ENCODE measurements at places on chromosomes 6 and 20.
A peak's percentile ranks its signal among the peaks of the same experiment; 100 is the strongest.

DNA sequence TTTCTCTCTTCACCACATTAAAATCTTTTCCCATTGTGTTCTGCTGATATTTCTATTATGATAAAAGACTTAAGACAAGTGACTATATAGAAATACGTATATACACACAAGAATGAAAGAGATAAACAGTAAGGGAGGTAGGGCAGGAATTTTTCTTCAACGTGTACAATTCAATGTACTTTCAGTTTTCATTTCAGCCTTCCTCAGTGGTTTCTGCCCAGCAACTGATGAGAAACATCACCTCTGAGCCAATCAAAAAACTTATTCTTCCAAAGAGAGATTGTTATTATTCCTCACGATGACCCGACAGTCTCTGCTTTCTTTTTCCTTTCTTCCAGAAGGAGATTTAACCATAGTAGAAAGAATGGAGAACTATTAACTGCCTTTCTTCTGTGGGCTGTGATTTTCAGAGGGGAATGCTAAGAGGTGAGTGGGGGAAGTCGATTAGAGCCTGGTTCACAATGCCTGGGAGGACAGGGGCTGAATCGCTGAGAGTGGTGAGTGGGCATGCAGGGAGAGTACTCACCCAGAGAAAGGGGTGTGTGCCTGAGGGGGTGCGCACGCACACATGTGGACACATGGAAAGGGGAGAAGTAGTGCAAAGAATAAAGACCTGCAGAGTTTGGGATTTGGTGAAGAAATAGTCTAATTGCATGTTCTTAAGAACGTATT, at the start of gene BTN3A1:
TSS of gene BTN3A1 (plus strand) at position 289 of the 672 bp plus-strand sequence. CDS start 3,289 bp downstream, outside the sequence.
- peak; percentile 33 for DNase-seq

DNA sequence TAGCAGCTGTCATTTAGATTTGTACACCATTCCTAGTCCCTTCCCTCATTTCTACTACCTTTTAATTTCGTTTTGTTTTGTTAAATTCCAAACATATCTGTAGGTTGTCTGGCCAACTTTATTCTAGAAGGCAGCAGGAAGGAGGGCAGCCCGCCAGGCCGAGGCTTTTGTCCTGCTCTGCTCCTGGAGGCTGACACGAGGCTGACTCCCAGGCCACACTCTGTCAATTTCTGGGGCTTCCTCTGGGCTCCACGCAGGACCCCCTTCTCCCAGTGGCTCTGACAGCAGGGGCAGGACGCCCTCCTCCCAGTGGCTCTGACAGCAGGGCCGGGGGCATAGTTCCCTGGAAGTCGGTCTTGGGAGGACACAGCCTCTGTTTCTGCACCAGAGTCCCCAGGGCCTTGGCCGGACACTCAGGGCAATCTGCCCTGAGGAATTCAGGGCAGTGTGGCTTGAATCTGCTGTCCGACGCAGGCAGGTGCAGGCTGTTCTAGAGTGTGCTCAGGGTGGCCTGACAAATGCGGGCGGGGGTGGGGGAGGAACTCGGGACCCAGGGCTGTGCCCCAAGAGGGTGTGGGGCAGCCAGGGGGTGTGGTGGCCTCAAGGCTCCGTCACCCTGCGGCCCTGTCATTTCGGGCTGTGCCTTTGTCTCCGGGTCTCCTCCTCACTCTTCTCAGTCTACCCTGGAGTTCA, 11.8 kb downstream of the SMOC2 start:
- no peak for DNase-seq

- DNase-seq, result no peak
Observed at GRCh38 chr6:10487668-10488327, 33.4 kb upstream of the GCNT2 start.

DNA sequence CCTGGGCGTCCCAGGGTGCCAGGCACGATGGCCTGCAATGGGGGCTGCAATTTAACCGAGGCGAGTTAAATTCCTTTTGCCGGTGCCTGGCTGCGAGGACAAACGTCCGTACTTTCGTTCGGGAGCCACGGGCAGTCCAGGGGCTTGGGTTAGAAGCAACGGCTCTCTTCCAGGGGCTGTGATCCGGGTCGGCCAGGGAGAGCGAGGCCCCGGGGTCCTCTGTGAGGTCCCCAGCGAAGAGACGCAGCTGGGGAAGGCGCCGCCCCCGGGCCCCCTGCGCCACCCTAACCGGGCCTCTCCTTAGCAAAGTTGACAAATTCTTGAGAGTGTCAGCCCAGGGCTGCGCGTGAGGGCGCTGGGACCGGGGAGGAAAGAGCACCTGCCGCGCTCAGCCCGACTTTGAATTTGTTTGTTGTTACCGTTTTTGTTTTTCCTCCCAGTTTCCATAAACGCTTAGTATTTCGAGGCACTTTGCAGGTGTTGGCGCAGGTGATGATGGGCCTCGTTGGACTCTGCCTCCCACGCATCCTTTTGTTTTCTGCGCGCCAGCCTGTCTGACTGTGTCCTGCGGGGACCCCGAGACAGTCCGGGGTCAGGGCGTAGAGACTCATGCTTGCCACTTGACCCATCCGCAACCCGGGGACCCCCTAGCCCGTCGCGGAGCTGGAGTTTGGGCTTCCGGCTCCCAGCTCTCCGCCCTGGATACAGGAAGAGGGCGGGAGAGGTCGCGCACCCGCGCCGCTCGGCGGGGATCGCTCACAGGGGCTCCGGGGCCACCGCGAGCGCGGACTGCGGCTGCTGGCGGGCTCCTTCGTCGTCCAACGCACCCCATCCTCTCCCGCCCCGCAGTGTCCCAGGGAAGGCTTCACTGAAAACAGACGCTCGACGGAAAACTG, 5.8 kb downstream of the OLIG3 start:
- DNase-seq, result no peak

DNA sequence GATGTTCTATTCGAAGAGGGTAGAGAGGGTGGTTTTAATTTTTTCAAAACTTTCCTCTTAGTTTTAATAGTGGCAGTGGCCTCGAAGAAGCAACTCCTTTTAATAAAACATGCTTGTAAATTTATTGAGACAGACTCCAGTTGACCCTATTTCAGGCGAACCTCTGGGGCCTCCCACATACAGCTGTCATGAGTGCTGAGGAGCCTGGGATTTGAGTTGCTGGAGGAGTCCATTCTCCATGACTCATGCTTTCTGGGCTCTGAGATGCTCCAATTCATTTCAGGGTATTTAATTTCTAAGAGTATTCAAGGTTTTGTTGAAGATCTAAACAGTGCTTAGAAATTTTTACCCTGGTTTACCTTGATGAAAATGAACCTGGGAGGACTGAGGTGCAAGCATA, 580.4 kb downstream of the CBLN4 start:
- DNase-seq, result no peak

DNA sequence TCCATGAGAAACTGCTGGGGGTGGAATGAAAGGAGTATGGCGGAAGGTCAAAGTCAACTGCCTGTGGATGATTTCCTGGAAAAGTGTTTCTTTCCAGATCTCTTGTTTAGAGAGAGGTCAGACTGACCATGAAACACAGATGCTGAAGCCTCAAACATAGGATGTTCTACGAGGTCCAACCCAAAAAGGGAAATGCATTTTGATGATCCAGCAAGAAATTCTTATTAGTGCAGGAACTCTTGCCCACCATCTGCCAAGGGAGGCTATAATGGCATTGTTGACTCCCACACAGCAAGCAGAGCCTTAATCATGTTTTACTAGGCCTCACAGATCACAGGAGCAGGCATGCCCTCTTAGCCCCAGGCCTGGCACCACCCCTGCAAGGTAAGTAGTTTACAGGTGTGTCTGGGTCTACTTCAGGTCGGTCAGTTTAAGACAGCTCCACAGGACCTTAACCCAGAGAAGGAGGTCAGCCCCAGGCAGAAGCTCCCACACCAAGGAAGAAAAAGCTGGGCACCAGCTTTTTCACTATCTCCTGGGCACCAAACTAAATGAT, 67.6 kb upstream of the CNKSR3 start:
- DNase-seq, result no peak

DNA sequence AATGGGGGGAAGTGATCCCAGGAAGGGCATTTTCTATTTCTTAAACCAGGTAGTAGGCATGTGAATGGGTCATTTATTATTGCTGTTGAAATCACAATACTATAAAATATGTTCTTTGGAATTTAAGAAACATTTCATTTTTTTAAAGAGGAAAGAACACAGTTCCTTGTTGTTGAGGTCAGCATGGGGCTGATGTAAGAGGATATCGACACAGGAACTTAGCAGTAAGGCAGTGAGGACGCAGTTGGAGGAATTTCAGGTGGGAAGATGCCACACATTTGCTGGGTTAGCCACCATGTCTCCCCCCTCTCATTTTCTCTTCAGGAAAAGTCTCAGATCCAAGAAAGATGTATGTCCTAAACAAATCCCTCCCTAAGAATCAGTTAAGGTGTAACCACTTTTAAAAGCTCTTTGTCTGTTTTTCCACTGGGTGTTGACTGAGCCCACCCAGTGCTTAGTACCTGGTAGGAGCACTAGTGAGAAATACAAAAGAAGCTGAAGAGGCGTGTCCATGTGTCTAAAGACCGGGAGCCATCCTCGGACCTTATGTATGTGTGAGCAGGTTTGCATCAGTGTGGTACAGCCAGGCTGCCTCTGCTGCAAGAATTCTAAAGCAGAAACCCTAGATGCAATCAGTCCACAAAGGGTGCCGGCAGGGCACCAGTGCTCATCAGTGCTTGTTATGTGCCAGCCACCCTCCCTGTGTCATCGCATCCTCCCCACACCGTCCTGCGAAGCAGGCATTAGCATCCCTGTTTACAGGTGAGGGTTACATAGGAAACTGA, 98.9 kb downstream of the TCP11 start:
- DNase-seq, result no peak

DNA sequence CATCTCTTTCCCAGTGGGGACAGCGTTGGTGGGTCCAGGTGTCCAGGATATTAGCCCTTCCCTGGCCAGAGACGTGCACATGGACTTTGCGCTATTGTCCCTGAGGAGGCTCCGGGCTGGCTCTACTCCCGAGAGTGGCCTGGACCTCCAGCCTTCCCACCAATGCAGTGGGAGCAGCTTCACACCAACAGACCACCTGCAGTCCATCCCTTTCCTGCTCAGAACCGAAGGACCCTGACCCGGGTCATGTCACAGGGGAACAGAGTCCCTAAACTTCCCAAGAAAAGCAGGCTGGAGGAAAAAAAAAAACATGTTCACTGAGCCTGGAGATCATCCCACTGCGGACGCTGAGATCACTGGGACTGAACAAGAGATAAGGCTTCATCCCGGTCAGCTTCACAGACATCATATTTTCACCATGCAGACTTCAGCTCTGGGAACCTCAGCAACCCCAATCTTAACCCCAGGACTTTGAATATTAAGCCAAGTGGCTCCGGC, 18.3 kb downstream of the ZMYND8 start:
- no peak for DNase-seq

- DNase-seq, result no peak
Observed at GRCh38 chr6:151498327-151498726, 4.5 kb downstream of the CCDC170 start.

DNA sequence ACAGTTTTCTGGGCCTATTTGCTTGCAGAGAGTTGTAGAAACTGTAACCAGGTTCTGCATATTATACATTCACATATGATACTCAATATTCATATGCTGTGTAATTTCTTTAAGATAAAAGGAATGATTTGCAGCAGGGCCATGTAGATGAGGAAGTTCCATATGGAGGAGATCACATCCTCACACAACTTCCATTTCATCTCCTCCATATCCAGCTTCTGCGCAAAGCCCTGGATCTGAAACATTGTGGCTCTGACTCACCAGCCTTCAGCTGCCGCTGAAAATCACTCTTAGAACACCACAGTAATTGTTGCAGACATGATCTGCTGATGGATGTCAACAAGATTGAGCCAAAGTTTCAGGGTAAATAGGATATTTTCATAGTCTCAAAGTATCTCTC, 57.7 kb downstream of the PXDC1 start:
- no peak for DNase-seq

DNA sequence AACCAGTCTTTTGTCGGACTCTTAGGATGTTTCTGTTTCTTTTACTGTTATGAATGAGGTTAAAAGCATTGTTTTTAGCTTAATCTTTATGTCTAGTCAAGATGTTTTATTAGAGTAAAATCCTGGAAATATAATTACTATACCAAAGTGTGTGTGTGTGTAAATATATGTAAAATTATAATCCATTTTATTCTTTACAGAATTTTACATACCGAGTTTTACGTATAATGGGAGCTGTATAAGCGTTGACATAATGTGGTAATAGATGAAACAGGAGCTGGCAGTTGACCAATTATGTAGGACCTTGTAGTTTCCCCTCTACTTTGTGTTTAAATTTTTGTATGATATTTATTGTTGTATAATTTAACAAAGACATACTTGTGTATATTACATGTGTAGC, 16.7 kb downstream of the MAP3K4 start:
- DNase-seq, result no peak

DNA sequence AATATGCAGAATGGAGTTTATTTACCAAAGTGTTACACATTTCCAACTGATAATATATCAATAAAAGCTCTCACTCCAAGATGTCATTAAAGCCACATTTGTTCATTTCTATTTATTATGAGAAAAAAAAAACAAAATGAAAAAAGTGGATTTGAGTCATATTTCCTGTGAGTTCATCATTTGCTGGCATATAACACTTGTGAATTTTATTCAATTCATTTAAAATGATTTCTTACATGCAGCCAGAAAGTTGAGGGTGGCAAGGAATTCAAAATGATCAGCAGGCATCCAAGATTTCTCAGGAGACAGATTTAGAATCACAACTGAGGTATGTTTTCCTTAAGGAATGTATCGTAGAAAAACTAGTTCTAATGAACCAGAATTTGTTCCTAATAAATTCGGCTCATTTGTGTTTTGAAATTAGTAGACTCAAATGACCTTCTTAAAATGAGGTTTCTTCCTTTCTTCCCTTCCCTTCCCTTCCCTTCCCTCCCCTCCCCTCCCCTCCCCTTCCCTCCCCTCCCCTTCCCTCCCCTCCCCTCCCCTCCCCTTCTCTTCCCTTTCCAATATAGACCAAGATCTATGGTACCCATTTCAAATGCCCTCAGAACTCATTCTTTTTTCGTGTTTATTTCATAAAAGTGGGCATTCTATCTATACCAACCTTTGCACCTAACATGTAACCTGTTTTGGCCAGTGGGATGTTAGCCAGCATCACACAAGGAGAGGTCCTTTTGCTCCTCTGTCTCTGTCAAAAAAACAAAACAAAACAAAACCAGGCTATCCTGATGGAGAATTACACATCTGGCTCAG, 357.9 kb upstream of the TSHZ2 start:
- no peak for DNase-seq

GRCh38 chr6:41858703-41859102, 36.5 kb downstream of the USP49 start:
- no peak for DNase-seq

DNA sequence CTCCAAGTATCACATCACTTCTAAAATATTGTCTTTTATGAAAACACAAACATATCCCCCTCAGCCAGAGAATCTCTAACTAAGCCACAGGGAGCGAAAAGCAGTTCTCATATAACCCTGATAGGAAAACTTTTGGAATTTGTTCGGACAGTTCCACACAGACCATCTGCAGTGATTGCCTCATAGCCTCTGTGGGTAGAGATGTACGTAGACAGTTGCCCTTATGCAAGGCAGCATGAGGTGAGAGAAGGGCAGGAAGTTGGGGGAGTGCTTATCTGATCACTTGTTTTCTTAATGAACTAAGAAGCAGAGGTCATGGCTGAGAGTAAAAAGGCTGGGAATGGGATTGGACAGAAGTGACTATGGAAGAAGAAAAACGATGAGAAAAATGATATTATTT, 39.6 kb downstream of the SLC23A2 start:
- no peak for DNase-seq

Measured in stimulated activated CD8-positive, alpha-beta memory T cell treated with anti-CD3 and anti-CD28 coated beads, Interleukin-2, amount 100 ng/mL, for 1 hour (primary cell).